SK-N-SH treated with all-trans-retinoic acid at 6 μM for 48 hours (cell line): ENCODE measurements at places on chromosomes 2 and 18.

GRCh38 chr2:168604252-168604651 lies 148.2 kb downstream of the CERS6 start:
- no peak for ATAC-seq

- peak; percentile 81 for ATAC-seq
These were observed 553 bp downstream of the CNDP2 start for GRCh38 chr18:74496508-74497323.

DNA sequence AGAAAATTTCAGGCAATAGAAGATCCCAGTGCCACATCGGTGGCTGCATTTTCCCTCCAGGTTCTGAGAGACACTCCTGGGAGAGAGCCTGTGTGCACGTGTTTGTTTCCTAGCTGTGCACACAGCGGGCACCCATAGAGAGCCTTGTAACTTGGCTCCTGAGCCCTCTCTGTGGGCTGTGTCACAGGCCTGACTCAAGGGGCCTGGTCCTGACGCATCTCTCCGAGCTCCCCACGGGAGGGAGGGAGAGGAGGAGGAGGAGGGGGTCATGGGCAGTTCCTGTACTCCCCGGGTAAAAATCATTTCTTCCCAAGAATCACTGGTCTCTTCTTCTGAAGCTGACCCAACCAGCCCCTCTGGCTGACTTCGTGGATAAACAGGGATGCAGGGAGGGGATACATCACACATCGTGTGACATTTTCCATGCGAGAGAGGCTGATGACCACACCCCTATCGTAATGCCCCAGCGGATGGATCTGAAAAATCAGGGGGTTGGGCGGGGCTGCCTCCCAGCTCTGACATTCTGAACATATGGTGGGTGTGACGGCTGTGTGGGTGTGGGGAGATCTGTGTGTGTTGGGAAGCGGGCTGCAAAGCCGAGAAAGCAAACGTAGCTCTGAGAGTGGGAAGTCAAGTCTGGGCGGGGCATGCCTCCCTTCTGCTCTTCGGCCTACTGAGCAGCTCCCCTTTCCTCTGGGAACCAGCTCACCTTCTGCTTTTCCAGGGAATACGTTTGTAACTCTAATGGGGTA lies 308.3 kb upstream of the HS6ST1 start:
- no peak for ATAC-seq

GRCh38 chr2:219514196-219514761 lies at the start of gene ASIC4:
ASIC4 (plus strand) TSS chr2:219514482; CDS start chr2:219514725, 243 bp downstream.
- ATAC-seq: peak; percentile 14

- no peak for ATAC-seq
These were observed 171.1 kb downstream of the HDAC4 start for GRCh38 chr2:239229545-239230279.

- ATAC-seq: no peak
These were observed 87.6 kb upstream of the FAM110C start for GRCh38 chr2:133675-134593.

DNA sequence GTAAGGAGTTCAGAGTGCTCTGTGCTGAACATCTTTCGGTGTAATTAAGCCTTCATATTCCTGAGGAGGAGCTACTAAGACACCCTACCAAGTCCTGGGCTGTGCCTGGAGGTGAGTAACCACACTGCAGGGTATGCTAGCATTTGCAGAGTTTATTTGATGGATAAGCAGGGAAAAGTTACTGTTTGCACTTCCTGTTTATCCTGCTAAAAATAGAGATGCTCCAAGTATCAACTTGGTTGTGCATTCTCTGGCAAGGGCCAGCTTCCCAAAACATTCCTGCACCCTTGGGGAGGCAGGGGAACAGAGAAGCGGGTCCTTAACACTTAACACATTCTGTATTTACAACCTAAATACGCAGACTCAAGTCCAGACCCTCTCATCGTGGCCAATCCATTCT lies 49.8 kb downstream of the PARD6G start:
- peak; percentile 38; the same call in 2 of the 3 replicates for ATAC-seq

GRCh38 chr18:24897461-24897860 lies 437.0 kb downstream of the HRH4 start:
- no peak for ATAC-seq

DNA sequence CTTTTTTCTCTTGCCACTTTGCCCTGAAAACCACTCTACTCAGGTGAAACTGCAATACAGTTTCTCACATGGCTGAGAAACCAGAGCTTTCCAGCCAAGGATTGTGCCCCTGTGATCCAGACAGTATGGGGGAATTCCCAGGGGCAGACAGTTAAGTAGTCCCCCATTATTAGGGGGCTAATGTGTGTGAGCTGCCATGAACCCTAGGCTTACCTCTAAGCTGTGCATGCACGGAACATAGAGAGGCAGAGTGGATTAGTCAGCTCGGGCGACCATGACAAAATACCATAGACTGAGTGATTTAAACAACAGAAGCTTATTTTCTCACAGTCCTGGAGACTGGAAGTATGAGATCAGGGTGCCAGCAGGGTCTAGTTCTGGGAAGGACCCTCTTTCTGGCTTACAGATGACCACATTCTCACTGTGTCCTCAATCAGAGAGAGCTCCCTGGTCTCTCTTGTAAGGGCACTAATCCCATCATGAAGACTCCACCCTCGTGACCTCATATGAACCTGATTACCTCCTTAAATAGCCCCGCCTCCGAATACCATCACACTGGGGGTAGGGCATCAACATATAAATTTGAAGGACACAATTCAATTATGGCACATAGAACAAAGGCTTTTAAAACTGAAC lies 215.1 kb downstream of the EIPR1 start:
- ATAC-seq: no peak

- no peak for ATAC-seq
These were observed 1.0 kb upstream of the RPRM start for GRCh38 chr2:153479573-153479972.

DNA sequence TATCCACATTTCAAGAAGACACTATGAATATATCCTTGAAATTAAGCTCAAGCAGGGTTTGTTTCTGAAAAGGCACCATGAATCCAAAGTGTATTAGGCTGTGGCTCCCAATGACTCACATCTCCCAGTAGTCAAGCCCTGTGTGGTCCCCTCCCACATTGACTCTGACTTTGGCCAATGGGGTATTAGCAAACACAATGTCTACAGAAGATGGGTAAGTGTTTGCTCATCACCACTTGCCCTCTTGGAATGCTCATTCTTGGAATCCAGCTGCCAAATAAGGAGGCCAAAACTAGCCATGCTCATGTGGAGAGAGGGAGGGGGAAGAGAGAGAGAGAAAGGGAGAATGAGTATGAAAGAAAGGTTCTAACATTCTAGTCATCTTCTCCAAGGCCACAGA lies 490.0 kb downstream of the TXNL1 start:
- ATAC-seq: no peak

- no peak for ATAC-seq
These were observed 906.6 kb upstream of the KLHL29 start for GRCh38 chr2:22478329-22478728.

- no peak for ATAC-seq
These were observed 173.2 kb upstream of the COPS8 start for GRCh38 chr2:236912326-236913120.

DNA sequence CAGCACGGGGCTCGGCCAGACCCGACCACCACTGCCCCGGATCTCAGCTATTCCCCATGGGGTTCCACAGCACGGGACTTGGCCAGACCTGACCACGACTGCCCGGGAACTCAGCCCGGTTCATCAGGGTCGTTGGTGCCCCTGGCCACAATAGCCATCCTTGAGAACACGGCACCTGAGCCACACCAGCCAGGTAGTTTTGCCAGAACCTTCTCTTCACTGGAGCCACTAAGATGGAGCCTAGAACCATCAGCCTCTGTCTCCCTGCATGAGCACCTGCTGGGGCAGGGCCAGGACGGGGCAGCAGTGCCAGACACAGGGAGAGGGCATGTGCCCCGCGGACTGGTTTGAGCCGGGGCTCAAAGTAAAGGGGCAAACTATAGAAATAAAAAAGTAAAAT lies 11.4 kb upstream of the KCNG2 start:
- no peak for ATAC-seq

GRCh38 chr18:59707306-59707705 lies 10.1 kb upstream of the CCBE1 start:
- ATAC-seq: no peak; the same call in 2 of the 3 replicates

- ATAC-seq: no peak
These were observed 310.8 kb downstream of the PLCL1 start for GRCh38 chr2:198115201-198115600.

GRCh38 chr2:150630587-150631235 lies 143.2 kb upstream of the RND3 start:
- no peak for ATAC-seq

DNA sequence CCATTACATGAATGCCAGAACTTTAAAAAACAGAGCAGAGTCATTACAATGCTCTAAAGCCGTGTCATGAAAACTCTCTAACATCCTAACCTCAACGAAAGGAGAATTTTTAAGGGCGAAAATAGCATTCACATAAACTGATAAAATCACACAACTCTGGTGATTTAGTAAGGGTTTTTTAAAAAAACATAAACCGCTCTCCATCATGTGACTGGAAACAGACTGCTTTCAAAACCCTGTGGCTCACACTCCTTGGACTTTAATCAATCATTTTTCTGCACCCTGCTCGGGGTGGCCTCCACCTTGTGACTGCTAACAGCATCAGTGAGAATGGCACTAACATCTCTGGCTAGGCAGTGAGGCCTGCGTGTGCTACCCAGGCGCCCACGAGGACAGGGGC lies 12.1 kb downstream of the DOCK10 start:
- ATAC-seq: no peak

DNA sequence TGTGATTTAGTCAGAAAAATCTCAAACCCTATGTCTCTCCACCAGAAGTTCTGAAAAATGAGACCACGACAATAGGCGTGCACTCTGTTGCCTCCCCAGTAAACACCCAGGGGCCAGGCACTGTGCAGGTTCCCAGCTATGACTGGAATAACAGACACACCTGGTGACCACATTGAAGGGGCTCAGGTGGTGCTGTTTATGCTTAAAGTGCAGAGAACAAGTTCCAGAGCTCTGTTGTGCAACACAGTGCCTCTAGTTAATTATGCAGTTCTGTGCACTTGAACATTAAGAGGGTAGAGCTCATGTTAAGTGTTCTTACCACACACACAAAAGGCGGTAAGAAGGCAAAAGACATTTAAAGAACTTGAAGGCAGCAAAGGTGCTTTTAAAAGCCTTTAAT lies 52.6 kb upstream of the AFF3 start:
- no peak for ATAC-seq

DNA sequence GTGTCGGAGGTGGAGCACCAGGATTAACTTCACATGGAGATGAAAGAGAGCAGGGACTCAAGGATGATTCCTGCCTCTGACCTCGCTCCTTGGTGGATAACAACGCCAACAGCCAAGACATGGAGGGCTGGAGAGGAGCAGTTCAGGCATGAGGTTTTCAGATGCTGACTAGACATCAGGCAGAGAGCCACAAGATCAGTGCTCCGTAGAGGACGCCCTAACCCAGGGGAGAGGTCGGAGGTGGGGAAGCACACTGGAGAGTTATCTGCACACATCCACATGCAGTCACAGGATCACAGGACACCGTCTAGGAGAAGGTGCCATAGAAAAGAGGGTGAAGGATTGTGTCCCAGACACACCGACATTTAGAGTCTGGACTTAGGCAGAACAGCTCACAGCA lies 344.3 kb downstream of the EIPR1 start:
- no peak for ATAC-seq

GRCh38 chr2:81213598-81213997 lies 909.0 kb upstream of the LRRTM1 start:
- no peak for ATAC-seq
